ENCODE measurements at places on chromosomes 4 and X.

- no peak for DNase-seq
These were observed 77.5 kb downstream of the MSN start for GRCh38 chrX:65744965-65745364.

DNA sequence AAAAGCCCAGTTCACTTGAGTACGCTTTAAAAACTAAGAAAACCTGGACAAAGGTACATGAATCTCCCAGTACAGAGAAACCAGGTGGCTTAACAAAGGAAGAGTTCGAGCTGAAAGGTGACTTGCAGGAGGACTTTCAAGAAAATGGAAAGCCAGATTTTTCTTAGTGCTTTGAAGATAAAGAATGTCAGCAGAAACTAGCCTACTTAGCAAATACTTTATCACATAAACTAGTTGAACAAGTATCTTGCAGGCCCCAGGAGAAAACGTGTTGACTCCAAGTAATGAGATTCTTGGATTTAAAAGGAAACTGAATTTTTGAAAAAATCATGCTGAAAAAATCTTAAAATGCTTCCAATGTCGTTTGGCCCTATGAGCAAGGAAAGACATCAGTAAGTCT lies 26.4 kb downstream of the CDKN2AIP start:
- DNase-seq = no peak

GRCh38 chrX:79412972-79413371 lies 45.8 kb upstream of the ITM2A start:
- DNase-seq = no peak

DNA sequence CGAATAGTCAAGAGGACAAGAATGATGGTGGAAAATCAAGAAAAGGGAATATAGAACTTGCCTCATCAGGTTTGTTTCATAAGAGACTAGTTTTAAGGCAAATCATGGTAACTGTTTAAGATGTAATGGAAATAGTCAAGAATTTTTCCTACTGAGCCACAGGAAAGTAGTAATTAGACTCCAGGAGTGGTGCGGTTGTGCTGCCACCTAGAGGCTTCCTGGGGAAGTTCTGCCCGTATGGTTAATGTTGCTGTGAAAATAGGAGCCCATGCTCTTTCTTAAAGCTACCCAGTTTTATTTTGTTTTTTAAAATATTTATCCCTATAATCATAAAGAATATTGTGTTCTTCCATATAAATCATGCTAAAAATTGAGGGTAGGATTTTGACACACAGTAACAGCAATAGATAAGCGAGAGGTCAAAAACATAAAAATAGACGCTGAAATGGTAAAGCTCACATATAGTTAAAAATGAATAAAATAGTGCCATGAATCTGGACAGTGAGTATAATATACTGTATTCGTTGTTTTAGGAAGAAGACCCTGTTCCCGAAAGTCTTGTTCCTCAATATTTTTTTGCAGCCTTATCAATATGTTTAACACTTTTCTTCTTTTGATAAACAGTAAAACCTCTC lies 87.0 kb downstream of the PHOX2B start:
- no peak for DNase-seq

DNA sequence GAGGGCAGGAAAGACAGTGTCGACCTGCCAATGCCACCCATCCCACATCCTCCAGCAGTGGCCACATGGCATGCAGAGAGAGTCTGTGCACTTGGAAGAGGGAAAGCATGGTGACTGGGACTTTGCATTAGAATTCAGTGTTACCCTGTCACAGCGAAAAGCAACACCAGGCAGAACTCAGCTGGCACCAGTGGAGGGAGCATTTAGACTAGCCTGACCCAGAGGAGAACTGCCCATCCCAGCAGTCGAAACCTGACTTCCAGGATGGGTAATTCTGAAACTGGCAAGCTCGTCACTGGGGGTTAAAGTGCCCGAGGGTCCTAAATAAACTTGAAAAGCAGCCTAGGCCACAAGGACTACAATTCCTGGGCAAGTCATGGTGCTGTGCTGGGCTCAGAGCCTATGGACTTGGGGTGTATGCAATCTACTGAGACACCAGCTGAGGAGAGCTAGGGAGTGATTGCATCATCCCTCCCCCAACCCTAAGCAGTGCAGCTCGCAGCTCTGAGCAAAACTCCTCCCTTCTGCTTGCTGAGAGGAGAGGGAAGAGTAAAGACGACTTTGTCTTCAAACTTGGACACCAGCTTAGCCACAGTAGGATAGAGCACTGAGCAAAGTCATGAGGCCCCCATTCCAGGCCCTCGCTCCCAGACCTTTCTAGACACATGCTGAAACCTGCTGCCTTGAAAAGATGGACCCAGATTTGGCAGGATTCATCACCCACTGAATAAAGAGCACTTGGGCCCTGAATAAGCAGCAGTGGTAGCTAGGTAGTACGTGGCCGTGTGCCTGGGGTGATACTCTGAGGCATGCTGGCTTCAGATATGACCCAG lies 68.8 kb downstream of the DDX60L start:
- DNase-seq = no peak

DNA sequence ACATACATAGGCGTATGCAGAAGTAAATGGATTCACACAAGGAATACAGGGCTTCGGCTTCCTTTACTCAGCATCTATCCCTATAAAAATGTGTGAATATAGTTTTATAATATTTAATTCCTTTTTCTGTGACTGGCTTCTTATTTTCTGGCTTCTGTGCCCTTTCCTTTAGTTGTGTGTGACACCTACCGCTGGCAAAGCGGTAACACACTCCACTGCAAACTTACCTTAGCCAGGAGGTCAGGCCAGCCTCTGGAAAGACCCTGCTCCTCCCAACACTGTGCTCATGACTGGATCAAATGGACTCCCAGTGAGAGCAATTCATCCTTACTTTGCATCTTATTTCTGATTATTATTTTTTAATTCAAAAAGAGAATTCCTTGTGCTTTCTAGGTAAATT lies 244.2 kb downstream of the ANK2 start:
- DNase-seq = no peak

DNA sequence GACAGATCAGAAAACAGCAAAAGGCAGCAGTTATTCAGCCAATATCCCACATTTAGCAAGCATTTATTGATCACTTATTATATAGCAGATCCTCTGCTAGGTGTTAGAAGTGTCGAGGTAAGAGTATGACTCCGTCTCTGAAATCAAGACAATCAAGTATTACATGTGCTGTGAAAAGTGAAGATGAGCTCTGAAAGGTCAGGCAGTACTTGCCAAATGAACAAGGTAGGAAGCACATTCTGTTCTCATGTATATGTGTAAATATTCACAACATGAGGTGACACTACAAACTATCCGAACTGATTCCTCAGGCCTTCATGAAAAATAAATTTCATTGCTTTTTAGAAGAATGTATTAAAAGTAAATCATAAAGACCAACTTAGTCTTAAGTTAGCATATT lies 15.3 kb downstream of the ATP1B4 start:
- DNase-seq = no peak

- DNase-seq = no peak
These were observed 79.3 kb downstream of the TEX13C start for GRCh38 chrX:125398959-125399440.

- DNase-seq = no peak
These were observed 54.9 kb upstream of the LGI2 start for GRCh38 chr4:25085671-25086070.

- DNase-seq = no peak
These were observed 2.9 kb downstream of the TBC1D9 start for GRCh38 chr4:140753329-140753728.

GRCh38 chrX:70454441-70455365 lies 10.1 kb downstream of the DLG3 start:
- DNase-seq = no peak

- DNase-seq = no peak
These were observed 2252.9 kb upstream of the AGA start for GRCh38 chr4:179695175-179695574.

DNA sequence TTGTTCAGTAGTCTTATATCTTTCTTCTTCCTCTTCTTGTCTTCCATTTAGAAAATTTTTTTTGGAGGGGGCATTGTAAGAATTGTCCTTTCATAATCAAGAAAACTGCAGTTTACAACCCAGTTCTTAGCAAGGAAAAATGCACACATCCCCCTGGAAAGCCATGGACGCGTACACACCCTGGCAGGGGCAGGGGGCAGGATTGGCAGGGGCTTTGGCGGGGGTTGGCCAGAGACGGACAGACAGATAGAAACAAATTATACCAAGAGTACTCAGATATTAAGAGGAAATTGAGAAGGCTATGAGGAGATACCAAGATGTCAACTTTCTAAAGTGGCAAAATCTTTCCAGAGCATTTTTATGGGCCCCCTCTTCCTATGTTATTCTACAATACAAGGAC lies 322.5 kb upstream of the CPXCR1 start:
- no peak for DNase-seq

- DNase-seq = no peak
These were observed 2.4 kb upstream of the FGFBP2 start for GRCh38 chr4:15965325-15965724.

DNA sequence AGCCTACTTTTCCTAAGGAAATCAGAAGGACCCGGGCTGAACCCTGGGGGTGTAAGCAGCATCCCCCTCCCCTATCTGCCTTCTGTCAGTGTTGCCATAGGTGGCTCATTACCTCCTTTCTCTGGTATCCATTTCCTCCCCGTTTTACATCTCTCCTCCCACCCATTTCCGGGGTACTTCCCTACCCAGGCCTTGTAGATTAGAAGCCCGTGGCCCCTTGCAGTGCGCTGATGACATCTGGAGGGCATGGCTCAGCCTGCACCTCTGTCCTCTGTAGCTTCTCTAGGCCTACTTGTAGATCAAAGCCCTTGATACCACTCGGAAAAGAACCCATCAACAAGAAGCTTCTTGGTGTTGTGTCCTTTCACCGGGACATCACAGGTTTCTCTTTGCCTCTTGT lies 71.8 kb downstream of the NBDY start:
- no peak for DNase-seq

DNA sequence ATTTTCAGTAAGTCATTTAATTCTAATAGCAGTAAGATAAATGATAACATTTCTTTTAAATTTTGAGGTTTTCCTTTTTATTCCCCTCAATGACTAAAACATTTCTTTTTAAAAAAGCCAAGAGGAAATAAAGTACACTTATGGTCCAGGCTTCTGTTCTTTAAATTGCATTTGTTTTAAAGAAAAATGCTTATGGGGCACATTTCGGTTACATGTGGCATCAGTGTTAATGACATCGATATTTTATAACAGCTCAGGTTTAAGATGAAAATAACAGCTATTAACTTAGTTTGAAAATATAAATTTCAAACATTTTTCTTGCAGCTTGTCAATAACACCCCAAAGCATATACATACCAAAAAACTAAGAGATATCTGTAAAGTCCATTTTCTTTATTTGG lies 1161.1 kb downstream of the PCDH18 start:
- no peak for DNase-seq

DNA sequence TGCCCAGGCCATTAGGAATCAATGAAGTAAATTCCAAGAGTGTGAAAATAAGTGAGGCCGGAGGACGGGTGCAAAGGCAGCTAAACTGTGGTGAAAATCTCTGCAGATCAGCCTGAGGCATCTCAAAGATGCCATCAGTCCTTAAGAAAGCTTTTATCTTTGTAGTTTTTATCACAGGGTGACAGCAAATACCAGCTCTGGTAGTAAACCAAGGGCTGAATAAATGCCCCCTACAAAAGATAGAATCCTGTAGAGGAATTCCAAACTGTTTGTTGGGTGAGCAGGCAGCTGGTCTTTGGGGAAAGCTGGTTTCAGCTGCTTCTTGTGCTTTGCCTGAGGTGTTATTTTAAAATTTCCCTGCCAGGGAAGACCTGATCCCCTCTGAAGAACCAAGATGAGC lies 21.6 kb upstream of the RBM47 start:
- DNase-seq = no peak

GRCh38 chr4:154014407-154015321 lies 225.8 kb upstream of the SFRP2 start:
- no peak for DNase-seq

GRCh38 chr4:105859233-105859632 lies 36.0 kb upstream of the NPNT start:
- no peak for DNase-seq

GRCh38 chrX:40550066-40550465 lies 30.7 kb upstream of the ATP6AP2 start:
- DNase-seq = no peak

DNA sequence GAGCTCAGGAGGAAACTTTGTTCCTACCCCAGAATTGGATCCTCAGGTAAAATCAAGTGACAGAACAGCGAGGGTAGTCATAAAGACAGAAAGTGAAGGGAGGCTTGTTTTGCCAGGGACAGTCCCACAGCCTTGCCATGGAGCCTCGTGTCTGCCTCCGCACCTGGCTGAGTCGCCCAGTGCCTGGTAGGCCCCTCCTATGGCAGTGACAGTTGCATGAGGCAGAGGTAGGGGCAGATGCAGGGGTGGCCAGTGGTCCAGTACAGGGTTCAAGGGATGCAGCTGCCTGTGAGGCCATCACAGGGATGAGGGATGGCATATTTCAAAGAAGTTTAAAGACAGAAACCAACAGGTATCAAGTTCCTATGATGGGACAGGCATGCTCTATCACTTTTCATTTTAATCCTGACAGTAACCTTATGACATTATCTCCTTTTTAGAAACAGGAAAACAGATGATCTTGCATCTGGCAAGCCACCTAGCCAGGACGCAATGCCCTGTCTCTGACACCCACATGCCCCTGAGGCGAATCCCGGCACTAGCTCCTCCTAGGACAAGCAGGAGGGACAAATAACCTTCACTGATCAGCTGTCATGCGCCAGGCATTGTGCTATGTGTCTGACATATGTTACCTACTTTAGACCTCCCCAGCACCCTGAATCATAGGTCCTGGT lies 127.4 kb upstream of the ENPP6 start:
- DNase-seq = no peak

DNA sequence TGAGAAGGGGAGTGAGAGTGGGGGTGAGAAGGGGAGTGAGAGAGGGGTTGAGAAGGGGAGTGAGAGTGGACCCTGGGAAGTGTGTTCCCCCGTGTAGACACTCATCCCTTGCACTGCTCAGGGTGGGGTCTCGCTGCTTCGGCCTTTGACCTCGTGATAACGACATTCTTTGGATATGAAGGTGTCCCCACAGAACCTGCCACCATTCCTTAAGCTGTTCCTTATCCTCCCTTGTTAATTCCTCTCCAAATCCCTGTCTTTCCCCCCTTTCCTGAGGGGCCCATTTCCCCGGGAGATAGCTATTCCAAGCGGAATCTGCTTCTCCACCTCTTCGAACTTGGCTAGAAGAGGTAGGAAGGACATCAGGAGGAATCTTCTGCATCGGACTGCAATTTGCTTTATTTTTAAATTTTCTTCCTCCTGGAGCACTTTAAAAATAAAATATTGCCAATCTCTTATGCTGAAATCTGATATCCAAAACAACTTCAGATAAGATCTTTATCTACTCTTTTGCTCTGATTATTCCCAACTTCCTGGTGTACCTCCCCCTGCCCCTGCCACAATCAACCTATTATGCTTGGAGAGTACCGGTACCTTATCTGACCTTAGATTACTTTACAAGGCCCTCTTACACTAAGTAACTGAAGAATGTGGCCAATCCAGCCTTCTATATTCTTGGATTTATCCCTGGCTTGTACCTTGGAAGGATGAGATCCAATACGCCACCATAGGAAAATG lies 15.6 kb downstream of the TRIML1 start:
- DNase-seq = no peak

GRCh38 chrX:119643696-119644095 lies 37.5 kb upstream of the NKRF start:
- no peak for DNase-seq

GRCh38 chr4:13267091-13267490 lies 217.0 kb downstream of the RAB28 start:
- DNase-seq = no peak

- DNase-seq = no peak
These were observed 108.2 kb upstream of the GPC4 start for GRCh38 chrX:133523526-133523925.

Data from stimulated activated CD8-positive, alpha-beta memory T cell treated with anti-CD3 and anti-CD28 coated beads, Interleukin-4, amount 100 ng/mL, for 1 hour (primary cell).